ENCODE measurements at places on chromosomes 7 and 10.

GRCh38 chr7:105760551-105761447 lies 115.6 kb downstream of the ATXN7L1 start:
- no peak for DNase-seq

- no peak for DNase-seq
Observed at GRCh38 chr7:94056796-94057207, 52.6 kb upstream of the BET1 start.

DNA sequence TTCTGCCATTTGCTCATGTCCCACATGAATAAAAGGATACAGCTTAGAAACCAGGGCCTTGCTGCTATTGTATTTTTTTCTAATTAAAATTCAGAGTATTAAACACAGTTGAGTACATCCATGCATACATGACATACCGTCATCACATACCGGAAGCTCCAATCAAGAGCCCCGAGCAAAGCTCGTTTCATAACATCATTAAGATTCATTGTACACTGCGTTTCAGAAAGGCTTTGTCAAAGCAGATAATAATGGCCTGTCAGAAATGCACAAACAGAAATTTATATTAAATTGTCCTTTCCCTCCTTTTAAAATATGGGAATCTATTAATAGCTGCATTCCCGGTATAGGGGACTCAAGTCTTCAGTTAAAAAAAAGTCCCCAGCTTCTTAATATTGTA lies 103.4 kb downstream of the PRTFDC1 start:
- no peak for DNase-seq

DNA sequence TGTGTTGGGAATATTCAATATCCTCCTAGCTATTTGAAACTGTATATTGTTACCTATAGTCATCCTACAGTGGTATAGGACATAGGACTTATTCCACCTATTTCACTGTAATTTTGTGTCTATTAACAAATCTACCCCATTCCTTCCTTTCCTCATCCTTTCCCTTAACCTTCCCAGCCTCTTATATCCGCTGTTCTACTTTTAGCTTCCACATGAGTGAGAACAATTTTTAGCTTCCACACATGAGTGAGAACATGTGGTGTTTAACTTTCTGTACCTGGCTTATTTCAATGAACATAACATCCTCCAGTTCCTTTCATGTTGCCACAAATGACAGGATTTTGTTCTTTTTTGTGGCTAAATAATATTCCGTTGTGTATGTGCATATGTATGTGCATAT lies 95.9 kb upstream of the FGL2 start:
- DNase-seq = no peak

DNA sequence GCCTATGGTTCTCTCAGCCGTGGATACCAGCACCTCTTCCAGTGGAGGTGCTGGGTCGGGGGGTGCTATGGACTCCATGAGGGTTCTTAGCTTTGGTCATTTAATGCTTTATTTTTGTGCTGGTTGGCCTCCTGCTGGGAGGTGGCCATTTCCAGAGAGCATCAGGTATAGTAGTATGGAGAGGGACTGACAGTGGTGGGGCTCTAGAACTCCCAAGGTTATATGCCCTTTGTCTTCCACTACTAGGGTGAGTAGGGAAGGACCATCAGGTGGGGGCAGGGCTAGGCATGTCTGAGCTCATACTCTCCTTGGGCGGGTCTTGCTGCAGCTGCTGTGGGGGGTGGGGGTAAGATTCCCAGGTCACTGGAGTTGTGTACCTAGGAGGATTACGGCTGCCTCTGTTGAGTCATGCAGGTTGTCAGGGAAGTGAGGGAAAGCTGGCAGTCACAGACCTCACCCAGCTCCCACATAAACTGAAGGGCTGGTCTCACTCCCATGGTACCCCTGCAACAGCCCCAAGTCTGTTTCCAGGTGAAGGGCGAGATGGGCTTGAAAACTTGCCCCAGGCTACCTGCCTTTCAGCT lies 763.2 kb upstream of the LRRTM3 start:
- DNase-seq = no peak
